ENCODE measurements at places on chromosomes 5 and 9. TPM values are rescaled to one million over a fixed set of nuclear protein-coding genes. Genes with fewer than 3 reads are reported as not detected.

The PPP2R2B gene
- polyA plus RNA-seq = 29.7 TPM

The GARIN3 gene
- polyA plus RNA-seq = not detected

The APBA1 gene
- polyA plus RNA-seq = not detected

The FLT4 gene
- polyA plus RNA-seq = 12.7 TPM

The AHRR gene
- polyA plus RNA-seq = not detected

Data from CD8-positive, alpha-beta memory T cell (primary cell).